ENCODE measurements at places on chromosomes 6 and 20.

DNA sequence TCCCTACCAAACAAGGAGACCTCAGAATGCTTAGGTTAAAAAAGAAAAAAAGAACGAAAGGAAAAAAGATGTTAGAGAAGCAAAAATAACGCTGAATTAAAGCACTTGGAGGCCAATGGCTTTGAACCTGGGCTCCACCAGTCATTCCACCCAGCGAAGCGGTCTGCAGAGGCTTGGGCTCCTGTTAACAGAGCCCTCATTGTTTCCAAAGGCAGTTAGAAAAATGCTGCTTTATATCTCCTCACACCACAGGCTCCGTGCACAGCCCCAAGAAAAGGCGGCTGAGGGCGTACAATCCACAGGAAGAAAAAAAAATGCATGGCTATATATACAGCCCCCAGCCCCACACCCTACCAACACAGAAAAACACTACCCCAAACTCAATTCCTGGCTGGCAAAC lies 255.9 kb downstream of the FOXC1 start:
- DNase-seq, result no peak

DNA sequence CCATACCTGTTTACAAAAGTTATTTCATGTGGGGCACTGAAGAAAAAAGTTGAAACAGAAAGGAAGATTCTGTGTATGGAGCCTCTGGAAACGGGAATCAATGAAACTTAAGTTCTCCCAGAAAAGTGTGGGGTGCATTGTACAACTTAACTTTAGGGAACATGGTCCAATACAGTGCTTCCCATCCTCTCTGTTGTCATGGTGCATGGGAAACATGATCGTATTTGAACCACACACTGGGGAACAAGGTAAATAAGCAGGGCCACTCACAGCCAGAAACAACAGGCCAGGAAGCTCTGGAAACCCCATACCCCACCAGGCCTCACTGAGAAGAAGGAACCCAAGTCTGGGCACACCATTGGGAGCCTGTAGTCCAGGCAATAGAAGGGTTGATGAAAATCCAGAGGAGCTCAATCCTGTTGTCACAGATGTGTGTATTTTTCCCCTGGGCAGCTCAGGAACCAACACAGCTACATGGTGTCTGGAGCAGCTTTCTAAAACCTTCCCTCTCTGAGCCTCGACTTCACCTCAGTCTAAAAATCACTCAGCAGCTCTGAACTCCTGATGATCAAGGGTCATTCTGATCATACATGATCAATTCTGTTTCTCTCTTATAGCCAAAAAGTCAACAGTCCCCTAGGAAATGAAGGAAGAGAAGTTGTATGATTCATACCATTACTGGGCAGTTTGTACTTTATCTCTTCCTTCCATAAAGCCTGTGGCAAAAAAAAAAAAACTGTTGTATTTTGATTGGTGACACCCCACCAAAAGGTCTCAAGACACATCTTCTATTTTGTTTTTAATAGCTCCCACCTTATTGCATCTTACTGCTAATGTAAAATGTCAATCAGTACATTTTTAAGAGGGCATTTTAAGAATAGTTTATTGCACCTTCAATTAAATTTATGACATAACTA lies 198.5 kb upstream of the TAB2 start:
- DNase-seq, result no peak

- no peak for DNase-seq
Observed at GRCh38 chr6:116170358-116171057, 44.6 kb upstream of the COL10A1 start.

GRCh38 chr6:142543606-142544005 lies 241.8 kb downstream of the ADGRG6 start:
- no peak for DNase-seq

GRCh38 chr20:46350201-46350985 lies 42.1 kb upstream of the CDH22 start:
- DNase-seq, result no peak

DNA sequence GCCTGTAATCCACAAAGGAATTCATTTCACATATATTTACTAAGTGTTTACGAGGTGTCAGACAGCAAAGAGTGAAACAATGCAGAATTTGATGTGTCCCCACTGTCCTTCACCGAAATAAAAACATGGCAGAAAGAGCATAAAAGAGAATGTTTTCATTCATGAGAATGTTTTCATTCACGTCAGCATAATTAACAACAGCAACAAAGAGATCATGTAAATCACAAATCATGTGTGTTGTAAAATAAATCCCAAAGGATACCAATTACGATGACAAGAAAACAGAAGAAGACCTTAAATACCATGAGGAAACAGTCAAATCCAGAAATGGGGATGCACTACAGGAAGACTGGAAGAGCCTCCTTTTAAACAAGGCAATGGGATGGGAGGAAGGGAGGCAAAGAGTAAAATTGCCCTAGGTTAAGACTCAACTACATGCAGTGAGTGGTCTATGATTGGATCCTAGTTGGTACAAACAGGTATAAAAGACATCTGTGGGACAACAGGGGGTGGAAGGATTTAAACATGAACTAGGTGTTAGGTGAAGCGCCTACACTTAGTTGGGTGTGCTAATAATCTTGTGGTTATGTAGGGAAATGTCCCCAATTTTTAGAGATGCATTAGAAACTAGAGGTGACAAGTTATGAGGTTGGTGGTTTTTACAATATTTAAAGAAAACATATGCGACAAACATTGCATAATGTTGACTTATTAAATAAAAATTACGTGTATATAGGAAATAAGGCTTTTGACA lies 1.5 kb downstream of the ZSCAN31 start:
- DNase-seq, result no peak

- no peak for DNase-seq
Observed at GRCh38 chr20:4325548-4326187, 310.3 kb upstream of the RNF24 start.

GRCh38 chr6:132388291-132388690 lies 13.0 kb downstream of the MOXD1 start:
- DNase-seq, result no peak

DNA sequence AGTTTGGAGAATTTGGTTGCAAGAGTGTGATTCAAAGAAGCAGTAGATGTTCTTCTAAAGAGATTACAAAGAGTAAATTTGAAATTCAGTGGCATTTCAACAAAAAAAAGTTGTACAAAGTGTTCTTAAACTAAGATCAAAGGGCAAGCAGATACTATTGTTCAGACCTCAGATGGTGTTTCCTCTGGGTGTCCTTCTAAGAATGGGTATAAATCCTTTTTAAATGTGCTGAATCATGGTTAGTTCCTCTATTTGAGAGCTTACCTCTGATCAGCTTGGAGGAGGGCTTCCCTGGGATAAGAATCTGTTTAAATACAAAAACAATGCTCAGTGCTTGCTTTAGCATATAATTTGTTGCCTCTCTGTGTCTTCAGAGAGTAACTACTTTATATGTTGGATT lies 6.3 kb downstream of the BMP6 start:
- DNase-seq, result no peak

- peak; percentile 55 for DNase-seq
Observed at GRCh38 chr20:58818586-58819285, 32.0 kb downstream of the GNAS-AS1 start.

GRCh38 chr20:34622821-34623451 lies 54.0 kb downstream of the PIGU start:
- DNase-seq, result no peak

GRCh38 chr6:99613409-99613704 lies 6.7 kb downstream of the PRDM13 start:
- DNase-seq, result no peak

DNA sequence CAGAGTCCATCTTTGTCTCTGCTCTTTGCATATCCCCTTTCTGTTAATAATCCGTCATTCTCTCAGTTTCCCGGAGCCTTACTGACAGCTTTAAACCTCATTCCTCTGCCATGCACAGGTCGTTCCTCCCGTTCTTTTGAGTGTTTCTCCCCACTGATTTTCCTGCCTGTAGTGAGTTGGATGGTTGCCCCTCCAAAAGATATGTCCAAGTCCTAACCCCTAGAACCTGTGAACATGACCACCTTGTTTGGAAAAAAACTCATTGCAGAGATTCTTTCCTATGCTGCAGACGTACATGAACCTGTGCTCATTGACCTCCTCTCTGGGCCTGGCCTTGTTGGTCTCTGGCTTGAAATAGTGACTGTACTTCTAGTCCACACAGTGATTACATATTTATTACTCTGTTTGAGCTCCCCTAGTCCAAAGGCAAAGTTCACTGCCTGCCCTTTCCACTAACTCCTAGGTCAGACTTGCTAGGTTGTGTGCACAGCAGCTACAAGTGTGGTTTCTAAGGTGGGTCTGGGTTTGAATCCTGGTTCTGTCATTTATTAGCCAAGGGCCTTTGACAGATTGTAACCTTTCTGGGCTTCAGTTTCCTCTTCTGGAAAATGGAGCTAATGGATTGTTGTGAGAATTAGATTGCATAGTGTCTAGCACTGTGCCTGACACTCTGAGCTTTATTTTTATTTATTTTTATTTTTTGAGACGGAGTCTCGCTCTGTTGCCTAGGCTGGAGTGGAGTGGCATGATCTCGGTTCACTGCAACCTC lies 29.3 kb downstream of the PPARD start:
- DNase-seq, result no peak

DNA sequence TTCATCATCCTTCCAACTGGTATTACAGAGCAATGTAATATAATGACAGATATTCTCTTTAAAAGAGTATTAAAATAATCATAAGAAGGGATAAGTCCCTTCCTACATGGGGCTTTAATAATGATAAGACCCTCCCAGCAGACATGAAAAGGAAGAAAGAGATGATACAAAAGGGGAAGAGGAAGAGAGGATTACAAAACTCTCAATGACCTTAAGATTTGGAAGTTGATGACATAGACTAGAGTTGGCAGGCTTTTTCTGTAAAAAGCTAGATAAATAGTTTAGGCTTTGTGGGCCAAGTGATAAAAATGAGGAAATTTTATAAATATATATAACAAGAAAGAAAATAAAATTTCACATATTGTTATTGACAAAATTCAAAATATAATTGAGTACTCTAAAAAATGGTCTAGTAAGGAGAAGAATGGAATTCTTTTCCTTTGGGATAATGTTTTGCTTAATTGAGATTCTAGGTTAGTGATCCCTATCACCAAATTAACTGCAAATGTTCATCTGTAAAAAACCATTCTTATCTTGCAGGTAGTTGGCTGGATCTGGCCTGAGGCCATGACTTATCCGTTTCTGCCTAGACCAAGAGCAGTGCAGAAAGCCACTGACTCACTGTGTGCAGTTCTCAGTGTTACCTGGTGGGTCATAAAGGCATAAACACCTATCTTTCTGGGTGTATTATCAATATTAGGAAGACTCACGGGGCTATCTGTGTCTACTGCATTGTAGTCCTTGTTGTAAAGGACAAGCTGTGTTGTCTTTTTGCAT lies 11.0 kb downstream of the RIPOR2 start:
- DNase-seq, result no peak

GRCh38 chr6:78832091-78832808 lies 35.1 kb upstream of the IRAK1BP1 start:
- DNase-seq, result no peak

GRCh38 chr6:108712946-108713345 lies 135.3 kb upstream of the ARMC2 start:
- DNase-seq, result no peak

DNA sequence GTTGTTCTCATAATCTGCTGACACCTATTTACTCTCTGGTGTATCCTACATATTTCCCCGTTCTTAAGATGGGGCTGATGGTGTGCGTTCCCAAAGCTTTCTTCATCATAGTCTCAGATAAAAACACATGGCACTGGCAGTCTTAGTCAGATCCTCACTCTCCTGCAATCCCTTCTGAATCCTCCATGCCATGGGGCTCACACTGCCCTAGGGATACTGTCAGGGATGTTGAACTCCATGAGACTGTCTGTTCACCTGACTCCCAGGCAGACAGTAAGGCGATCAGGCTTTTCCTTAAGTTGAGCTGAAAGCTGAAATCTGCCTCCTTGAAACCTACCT lies 76.0 kb downstream of the SLX4IP start:
- no peak for DNase-seq

GRCh38 chr6:137764464-137764863 lies 102.6 kb upstream of the TNFAIP3 start:
- no peak for DNase-seq

GRCh38 chr6:154399097-154399496 lies 42.5 kb upstream of the IPCEF1 start:
- no peak for DNase-seq

DNA sequence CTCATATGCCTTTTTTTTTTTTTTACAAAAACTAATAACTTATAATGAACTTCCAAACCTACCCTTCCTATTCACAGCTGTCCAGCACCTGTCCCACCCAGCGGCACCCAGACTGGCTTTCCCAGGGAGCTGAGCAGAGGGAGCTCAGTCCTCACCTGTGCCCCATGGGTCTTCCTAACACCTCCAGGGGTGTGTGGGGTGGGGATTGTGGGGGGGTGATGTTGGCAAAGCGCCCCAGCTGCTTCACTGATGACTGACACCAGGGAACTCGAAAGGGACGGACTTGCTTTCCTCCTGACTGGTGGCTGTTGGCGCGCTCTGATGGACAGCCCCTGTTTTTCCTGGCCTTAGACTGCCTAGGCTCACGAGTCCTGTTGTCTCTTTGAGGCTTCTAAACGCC lies 14.2 kb upstream of the SYNJ2 start:
- no peak for DNase-seq

DNA sequence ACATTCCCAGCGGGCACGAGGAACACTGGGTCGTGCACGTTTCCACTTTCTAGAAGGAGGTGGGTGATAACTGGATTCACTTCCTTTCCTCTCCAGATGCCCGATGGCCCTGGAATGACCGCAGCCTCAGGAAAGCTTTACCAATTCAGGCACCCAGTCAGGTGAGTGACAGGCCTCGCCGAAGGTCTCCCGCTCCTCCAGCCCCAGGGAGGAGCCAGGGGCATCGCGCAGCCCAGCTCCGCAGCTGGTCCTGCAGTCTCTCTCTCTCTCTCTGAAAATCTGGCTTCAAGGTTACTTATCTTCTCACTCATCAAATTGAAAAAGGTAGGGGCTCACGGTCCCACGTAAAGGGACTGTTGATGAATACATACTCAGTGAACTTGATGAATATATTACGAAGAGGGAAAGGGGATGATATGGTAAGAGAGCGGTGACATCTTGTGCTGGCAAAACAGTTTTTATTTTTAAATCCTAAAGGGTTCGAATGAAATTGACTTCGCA lies 891 bp downstream of the RIPPLY2 start:
- DNase-seq, result no peak

DNA sequence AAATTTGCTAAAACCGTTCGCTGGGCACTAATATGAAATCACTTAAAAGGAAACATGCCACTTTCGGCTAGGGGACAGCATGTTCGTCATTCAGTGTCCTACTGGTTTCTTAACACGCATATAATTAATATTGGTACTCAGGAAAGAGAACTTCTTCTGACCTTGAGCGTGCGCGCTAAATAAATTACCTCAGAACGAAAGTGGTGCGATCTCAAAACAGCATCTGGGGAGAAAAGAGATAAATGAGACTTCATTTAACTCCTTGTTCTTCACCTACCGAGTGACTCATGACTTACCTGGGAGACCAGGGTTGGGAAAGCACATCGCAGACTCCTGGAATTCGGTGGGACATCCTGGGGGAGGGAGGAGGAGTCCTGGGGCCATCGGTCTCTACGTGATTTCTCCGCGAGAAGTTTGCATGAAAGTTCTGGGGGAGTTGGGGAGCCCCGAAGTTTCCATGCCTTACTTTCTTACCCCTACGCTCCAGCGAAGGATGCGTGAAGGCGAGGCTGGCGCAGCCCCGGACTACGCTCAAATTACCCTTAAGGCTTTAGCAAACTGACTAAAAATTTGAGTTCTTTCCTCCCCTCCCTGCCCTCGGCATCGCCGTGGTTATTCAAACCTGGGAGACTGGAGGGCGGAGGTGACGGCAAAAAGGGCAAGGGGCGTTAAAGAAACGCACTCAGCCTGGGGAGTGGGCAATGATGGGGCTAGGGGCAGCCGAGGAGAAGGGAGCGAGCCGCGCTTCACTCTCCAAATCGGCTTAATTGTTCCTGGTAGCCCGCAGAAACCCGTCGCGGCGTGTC lies 1.1 kb upstream of the BEND6 start:
- no peak for DNase-seq

GRCh38 chr6:10393544-10394225 lies 21.2 kb downstream of the TFAP2A start:
- DNase-seq, result no peak
